SIG-M5 (cell line): ENCODE measurements at places on chromosomes 16 and 17.

DNA sequence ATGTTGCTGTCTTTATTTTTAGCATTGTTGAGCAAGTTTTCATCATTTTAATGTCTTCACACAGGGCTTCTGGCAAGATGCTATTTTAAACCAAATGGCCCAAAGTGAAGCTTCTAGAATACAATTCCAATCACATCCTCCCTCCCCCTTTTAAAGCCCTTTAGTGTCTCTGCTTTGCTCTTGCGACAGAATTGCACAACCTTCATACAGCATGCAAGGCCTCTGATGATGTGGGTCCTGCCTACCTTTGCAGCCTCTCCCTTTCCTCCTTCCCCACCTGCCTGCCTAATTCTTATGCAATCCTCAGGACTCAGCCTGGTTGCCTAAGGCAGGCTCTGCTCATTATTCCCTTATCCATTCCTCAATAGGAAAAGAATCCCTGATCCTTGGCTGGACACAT is 381.7 kb downstream of the SLC39A11 start:
- DNase-seq, result no peak

DNA sequence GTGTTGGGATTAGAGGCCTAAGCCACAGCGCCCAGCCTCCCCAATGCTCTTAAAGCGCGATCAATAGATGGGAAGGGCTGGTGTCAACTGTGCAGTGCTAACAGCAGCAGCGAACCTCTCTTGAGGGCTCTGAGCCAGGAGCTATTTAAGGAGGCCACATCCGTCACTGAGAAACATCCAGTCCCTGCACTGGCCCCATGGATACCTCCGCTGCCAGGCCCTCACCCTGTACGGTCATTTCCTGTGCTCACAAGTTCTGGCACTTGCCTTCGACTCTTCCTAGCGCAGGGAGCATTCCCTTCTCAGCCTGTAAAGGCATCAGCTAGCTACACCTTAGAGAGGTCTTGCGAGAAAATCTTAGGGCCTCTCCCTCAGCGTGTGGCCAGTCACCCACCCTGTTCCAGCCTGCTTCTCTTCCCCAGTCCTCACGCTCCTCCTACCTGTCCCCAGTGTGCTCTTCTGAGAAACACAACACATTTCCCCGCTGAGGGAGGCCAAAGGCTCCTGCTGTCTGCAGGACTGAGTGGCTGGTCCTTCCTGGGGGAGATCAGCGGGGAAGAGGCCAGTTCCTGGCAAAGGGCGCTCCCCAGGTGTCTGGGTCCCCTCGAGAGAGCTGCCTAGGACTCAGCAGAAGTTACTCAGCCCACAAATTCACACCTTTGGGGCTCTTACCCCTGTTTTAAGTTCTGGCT is 28.6 kb downstream of the GTF3C1 start:
- no peak for DNase-seq

DNA sequence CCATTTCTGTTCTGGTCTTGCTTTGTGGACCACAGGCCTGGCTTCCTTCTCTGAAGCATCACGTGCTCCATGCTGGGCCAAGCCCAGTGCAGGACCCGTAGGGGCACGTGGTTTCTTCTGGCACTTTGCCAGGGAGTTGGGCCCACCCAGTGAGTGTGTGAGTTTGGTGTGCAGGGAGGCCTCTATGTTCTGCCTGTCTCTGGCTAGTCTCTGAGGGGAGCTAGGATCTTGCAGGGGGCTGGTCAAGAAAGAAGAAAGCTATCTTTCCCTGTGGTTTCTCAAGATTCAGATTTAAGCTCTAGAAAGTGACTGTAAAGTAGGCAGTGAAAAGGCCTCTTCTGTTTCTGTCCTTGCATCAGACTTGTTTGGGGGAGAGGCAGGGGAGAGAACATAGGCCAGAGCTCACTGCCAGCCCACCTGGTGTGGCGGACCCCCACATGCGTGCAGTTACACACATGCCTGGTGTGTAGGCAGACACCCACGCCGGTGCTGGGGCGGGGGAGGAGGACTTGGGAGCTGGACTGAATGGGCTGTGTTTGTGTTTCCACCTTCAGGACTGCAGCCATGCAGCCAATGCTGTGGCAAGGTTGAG is 11.8 kb downstream of the LASP1 start:
- DNase-seq, result no peak

GRCh38 chr17:3663102-3664011 is 5.0 kb downstream of the TAX1BP3 start:
- DNase-seq, result no peak

GRCh38 chr17:37518826-37519225 is 29.1 kb downstream of the DUSP14 start:
- DNase-seq, result no peak

DNA sequence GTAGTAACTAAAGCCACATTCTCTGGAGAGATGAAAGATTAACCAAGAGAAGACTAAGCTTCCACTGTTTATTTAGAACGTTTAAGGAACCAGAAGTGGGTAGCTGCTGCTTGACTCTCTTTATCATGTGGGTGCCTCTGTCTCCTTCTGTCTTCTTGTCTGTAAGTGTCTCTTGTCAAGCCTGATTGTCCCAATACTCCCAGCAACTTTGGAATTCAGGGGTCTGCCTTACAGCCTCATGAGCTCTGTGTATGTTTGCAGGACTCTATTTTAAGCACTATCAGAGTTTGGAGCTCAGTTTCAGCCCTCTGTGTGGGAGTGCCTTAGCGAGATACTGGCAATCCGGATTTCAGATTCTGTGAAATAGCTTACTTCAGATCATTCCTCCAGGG is 29.3 kb upstream of the SPACA3 start:
- no peak for DNase-seq

DNA sequence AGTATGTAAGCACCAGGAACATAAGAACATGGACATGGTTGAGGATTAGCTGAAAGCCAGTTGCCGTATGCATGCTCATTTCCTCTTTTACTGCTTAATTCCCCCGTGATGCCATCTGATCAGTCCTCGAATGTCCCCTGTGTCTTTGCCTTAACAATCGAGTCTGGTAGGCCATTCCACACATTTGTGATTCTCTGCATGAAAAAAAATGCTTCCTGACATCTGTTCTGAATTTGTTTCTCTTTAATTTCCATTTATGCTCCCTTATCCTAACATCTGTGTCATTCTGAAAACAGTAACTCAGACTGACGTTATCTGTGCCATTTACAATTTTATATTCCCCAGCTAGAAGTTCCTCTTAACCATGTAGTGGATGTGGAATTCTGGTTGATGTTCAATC is 158.2 kb upstream of the TOX3 start:
- no peak for DNase-seq

- DNase-seq, result no peak
Observed at GRCh38 chr16:65937455-65937854, 429.0 kb upstream of the CDH5 start.
